CD8-positive, alpha-beta T cell (primary cell): ENCODE measurements at places on chromosomes 5 and 9. TPM values are rescaled to one million over a fixed set of nuclear protein-coding genes. Genes with fewer than 3 reads are reported as not detected.

The MGAT1 gene
- 43.5 TPM for total RNA-seq

The LCN15 gene
- not detected for total RNA-seq

The GTF2H2 gene
- 5.9 TPM for total RNA-seq

The DDX4 gene
- not detected for total RNA-seq

The ZNF454 gene
- total RNA-seq, result not detected

The CEMIP2 gene
- total RNA-seq, result 313 TPM

The MCIDAS gene
- not detected for total RNA-seq
